ENCODE measurements at places on chromosomes 2 and 18.

GRCh38 chr2:8648441-8649213, 33.2 kb upstream of the ID2 start:
- DNase-seq = no peak

- DNase-seq = no peak
These were observed 14.5 kb upstream of the DRC1 start for GRCh38 chr2:26387189-26387588.

- DNase-seq = no peak
These were observed 672.5 kb downstream of the MBD2 start for GRCh38 chr18:53551868-53552426.

DNA sequence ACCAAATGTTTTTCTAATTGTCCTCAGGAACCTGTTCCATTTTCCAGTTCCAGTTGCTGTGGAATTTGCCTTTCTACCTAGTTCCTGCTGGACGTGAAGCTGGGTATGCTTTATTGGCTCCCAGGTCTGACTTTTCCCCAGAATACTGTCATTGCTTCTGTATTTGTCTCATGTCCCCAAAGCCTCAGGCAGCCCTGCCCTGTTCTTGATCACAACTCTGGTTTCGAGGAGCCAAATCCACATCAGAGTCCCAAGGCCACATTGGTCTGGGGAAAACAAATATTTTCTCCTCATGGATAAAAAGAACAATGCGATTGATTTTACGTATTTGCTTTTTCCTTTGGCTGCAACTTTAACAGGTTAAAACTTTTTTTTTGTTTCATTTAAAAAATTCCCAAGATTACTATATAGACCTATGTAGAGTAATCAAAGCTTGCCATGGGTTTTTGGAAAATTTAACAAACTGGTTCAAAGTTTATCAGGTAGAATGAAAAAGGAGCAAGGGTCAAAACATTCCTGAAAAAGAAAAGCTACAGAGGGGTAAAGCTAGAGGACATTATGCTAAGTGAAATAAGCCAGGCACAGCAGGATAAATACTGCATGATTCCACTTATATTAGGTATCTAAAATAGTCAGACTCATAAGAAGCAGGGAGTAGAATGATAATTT, 85.2 kb downstream of the MDH1 start:
- no peak for DNase-seq

- no peak for DNase-seq
These were observed 44.2 kb downstream of the DPYSL5 start for GRCh38 chr2:26892133-26892532.

DNA sequence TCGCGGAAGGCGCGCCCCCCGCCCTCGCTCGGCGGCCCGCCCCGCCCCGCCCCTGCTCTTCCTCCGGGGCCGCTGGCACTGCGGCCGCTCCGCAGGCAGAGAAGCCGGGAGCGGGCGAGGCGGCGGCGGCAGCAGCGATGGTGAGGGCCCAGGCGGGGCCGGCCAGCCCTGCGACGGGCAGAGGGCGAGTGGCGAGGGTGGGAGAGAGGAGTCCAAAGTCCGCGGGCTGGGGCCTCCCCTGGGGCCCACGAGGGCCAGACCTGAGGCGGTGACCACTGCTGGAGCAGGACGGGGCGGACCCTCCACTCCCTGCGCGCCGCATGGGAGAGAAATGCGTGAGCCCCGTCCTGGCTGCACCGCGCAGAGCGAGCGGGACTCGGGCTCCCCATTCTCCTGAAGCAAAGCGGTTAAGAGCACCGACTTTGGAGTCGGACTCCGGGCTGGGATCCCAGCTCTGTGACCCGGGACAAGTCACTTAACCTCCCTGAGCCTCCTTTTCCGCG, at the start of gene VAMP5:
Gene VAMP5 (plus strand): TSS at position 78 of the 503 bp plus-strand sequence. CDS start 60 bp downstream, at position 138.
- DNase-seq = no peak

DNA sequence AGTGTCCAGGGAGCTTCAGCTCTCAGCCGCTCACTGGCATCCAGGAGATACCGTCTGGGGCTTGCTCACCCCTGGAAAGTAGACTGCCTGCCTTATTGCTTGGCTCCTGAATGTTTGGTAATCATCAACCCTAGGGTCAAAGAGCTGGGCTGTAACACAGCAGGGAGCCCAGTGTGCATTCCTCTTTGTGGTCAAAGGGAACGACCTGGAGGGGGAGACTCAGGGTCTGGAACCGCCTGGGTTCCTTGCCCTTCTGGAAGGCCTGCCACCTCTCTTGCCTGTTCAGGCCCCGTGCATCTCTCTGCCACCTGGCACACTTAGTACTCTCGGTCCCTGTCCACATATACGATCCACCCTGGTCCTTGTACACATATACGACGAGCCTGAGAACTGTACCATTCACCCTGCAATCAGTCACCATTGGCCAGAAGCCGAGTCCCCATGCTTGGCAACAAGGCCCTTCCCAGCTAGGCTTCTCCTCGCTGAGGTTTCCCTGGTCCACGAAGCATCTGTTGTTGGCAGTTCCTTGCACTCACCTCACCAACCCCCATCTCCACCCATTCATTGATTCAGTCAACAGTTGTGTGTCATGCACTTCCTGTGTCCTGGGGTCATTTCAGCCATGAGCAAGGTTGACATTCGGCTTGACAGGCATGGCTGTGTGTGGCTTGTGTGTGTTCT, at the start of gene NAT8:
Gene NAT8 (minus strand): TSS at position 85 of the 681 bp plus-strand sequence. CDS start 794 bp downstream, outside the sequence.
- DNase-seq = no peak

DNA sequence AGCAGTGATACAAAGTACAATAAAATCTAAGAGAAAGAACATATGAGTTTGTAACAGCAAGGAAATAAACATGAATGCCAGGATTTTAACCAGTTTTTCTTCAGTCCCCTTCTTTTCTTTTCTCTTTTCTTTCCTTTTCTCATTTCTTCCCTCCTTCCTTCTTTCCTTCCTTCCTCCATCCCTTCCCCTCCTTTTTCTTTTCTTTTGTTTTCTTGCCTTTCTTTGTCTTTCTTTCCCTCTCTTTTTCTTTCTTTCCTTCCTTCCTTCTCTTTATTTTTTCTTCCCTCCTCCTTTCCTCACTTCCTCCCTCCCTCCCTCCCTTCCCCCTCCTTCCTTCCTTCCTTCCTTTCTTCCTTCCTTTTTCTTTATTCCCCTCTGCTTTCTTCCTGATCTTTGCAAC, 142.8 kb upstream of the SYT4 start:
- DNase-seq = no peak

GRCh38 chr18:26228562-26229260, 2.5 kb downstream of the TAF4B start:
- no peak for DNase-seq

DNA sequence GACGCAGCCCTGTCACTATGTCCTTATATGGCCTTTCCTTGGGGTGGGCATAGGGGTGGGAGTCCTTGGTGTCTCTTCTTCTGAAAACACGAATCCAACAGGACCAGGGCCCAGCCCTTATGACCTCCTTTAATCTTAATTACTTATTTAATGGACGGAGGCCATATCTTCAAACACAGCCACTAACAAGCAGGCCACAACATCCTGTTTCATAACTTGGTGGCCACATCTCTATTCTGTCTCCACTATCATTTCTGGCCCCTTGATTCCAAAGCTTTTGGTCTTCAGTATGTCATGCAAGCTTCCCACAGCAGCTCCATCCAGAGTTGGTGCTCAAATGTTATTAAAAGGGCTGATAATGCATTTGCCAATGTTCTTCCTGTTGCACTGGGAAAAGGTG, 287.3 kb upstream of the SMIM21 start:
- no peak for DNase-seq

GRCh38 chr2:39743269-39743776, 35.7 kb downstream of the THUMPD2 start:
- DNase-seq = no peak

GRCh38 chr2:116776556-116776955, 1037.9 kb upstream of the DDX18 start:
- no peak for DNase-seq

GRCh38 chr2:86300496-86300895, 36.9 kb downstream of the REEP1 start:
- DNase-seq = no peak

Measured in activated CD4-positive, alpha-beta T cell treated with anti-CD3 and anti-CD28 coated beads, Interleukin-2, amount 50 U/mL, for 1 hour (primary cell).